ENCODE measurements at places on chromosomes 6 and 20.

DNA sequence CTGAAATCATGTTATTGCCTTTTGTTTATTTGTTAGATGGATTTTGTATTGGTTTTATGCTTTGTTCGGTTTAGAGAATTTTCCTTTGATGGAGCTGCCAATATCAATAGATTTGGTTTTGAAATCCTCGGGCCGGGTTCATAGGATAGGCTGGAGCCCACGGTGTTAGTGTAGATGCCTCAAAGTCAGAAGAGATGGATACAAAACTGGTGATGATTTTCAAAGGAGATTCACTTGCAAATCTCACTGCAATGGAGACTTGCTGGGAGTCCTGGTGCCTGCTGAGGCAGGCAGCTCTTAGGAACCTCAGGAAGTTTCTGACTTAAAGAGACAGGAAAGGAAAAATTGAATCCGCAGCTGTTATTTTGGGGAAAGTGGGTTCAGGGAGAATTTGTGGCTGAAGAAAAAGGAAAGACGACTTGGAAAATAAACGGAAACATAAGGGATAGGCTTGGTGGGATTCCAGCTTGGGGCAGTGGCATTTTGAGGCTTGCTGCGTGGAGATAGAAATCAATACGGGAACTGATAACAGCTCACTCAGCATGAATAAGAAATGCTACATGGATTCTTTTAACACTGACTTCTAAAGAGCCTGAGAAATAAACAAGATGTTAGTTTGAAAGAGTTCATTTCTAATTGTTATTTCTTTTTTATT is 241.6 kb downstream of the PHACTR1 start:
- DNase-seq = no peak

GRCh38 chr6:14270142-14270893 is 152.7 kb downstream of the CD83 start:
- no peak for DNase-seq

DNA sequence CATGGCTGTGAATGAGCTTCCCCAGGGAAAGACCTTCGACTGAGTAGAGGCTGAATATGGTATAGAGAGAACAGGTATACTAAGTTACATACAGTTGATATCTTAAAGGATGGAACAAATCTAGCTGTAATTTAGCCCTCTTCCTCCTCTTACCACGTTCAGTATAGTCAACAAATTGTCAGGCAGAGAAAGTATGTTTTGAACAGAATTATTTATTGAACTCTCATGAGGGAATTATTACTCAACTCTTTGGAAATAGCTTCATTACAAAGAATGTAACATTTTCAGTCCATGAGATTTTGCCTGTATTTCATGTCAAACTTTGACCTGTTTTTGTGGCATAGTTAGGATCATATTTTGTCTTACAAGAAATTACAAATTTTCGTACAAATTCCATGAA is 63.0 kb downstream of the SH3BGRL2 start:
- no peak for DNase-seq

- no peak for DNase-seq
These were observed 652.3 kb upstream of the FLRT3 start for GRCh38 chr20:14989535-14990290.

DNA sequence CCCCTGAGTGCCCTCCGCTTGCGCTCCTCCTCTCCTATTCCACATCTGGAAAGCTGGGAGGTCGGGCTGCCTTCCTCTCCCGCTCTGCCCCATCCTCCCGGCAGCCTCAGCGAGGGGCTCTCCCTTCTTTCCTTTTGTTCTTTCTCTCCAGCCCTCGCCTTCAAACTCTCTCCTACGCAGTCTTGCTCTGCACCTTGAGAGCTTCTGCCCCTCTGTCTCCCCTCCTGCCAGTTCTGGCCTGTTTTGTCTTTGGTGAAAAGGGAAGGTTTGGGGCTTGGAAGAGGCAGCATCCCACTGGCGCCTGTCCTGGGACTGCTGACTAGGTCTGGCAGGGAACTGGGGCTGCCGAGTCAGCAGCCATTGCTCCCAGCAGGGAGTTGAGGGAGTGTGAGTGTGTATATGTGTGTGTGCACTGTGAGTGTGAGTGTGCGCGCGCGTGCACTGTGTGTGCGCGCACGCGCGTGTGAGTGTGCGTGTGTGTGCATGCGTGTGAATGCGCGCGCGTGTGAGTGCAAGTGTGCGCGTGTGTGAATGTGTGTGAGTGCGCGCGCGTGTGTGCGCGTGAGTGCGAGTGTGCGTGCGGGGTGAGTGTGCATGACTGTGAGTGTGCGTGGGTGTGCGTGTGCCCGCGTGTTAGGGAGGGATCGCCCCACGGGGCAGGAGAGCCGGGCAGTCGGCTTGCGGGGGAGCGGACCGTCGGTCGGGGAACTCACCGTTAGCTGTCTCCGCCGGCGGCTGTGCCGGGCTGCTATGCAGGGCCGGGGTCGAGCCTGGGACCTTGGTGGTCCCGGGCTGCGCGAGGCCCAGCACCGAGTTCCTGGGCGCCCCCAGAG is 523 bp downstream of the CPXM1 start:
- no peak for DNase-seq

GRCh38 chr6:137191670-137192069 is 18.2 kb upstream of the IL22RA2 start:
- no peak for DNase-seq

DNA sequence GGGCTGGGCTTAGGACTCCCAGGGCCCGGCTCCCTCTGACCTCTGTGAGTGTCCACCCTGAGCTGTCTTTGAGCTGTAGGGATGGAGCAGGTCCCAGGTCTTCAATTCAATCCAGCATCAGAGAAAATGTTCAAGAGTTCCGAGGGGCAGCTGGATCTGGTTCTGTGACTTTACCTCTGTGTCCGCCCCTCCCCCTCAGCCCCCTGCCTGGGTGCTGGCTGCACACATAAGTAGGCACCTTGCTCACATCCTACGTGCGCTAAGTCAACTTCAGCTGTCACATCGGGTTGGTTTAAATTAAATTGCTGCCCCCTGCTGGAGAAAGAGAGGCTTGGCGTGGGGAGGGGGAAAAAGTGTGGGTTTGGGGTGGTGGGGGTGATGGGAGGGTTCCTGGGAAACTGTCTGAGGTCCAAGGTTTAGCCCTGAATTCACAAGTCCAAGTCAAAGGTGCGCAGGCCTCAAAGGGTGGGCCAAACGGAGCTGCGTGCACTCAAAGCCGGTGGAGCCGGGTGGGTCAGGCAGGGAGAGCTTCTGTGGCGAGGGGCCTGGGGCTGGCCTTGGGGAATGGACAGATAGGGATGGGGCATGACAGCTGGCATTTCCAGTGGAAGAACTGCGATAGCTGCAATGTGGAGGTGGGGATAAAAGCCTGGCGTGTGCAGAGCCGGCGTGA is 3.0 kb downstream of the WFDC5 start:
- no peak for DNase-seq

- peak; percentile 84 for DNase-seq
These were observed 219.6 kb downstream of the CD83 start for GRCh38 chr6:14337152-14337551.

DNA sequence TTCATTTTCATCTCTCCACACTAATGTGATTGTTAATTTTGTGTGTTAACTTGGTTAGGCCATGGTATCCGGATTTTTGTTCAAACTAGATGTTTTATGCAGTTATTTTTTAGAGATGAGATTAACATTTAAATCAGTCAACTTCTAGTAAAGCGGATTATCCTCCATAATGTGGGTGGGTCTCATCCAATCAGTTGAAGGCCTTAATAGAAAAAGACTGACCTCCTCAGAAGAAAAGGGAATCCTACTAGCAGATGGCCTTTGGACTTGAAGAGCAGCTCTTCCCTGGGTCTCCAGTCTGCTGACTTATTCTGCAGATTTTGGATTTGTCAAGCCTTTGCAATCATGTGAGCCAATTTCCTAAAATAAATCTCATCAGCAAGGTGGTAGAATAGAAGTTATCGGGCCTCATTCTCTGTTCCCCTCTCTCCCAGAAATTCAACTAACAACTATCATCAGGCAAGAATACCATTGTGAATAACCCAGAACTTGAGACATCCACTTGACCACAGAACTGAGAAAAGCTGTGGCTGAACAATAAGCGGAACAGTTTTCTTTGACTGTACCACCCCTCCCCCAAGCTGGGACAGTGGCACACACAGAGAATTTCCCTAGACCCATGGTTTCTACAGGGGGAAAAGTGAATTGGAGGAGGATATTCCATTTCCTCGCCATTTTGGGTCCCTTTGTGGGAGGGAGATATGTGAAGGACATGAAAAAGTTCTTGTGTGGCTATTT is 323.0 kb downstream of the UTRN start:
- no peak for DNase-seq

GRCh38 chr6:36296240-36296639 is 26.4 kb downstream of the PNPLA1 start:
- DNase-seq = no peak

- DNase-seq = no peak
These were observed 28.9 kb downstream of the FYN start for GRCh38 chr6:111844376-111844775.

DNA sequence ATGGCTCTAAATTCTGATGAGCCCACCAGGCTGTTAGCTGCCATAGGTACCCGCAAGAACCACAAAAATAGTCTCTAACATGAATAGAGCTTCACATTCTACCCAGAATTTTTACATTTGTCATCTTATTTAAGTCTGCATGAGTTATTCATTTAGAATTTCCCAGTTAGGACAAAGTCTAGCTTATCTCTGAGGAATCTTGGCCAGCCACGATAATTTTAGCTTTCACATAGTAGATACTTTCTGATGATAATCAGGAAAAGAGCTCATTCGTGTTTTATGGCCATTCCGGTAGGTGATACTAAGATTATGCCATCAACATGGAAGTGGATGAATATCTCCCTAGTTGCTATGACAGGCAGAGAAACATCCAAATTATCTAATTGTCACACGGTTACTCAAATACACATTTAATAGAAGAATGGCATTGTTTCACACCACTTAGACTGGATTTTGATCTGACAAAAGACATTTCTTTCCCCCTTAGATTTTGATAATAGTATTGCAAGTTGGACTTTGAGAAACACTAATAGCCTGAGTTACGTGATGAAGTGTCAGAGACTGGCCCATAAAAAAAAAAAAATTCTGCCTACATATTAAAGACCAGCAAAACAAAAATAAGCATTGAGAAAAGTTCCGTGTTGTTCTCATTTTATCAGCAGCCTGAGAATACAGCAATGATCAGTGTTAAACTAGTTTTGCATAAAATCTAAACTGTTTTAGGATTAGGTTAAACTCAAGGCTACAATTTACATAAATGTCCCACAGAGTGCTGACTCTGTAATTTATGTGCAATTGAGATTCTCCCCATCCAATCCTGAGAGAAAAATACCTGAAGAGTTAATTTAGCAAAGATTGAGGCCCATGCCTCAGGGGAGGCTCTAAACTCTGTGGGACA is 397.5 kb upstream of the ARID1B start:
- DNase-seq = no peak

- DNase-seq = no peak
These were observed 56.4 kb upstream of the NNAT start for GRCh38 chr20:37464611-37465010.

DNA sequence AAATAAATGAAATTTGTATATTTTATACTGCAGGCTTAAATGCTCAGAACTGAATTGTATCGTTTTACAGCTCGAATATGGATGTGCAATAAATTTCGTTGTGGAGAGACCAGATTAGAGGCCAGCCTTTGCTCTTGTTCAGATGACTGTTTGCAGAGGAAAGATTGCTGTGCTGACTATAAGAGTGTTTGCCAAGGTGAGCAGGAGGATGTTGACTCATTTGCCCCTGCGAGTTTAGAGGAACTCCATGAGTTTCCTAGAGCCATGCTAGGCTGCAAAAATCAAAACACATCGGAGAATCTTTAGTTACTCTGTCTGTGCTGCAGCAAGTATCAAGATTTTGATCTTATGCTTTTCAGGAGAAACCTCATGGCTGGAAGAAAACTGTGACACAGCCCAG is 15.4 kb downstream of the ENPP3 start:
- DNase-seq = no peak

DNA sequence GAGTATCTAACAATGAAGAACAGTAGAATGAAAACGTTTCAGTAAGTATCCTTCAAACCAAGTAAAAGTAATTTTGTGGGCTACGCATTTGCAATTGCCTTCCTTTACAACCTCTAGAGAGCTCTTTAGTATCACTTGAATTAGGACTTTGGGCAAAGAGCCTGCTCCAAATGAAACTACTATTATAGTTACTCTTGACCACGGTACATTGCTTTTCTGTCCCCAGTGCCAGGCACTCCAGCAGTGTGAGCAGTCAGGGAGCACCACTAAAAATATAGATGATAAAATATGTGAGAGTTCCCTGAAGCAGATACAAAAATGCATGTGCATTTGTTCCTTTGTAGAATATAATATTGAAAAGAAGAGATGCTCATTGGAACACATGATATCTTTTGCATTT is 450.1 kb upstream of the MANEA start:
- DNase-seq = no peak

DNA sequence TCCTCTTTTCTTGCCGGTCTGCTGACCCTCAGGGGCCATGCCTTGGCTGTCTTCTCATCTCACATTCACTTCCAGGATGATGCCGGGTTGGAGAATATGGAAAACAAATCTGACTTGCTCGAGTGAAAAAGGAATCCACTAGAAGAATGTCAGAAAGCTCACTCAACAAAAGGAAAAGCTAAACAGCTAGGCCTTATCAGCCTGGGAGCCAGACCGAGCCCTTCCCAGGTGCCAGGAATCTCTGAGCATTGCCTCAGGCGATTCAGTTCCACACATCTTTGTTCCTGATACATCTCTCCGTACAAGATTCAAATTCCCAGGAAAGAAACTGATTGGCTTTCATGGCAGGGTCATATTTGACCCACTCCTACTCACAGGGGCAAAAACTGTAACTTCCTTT is 9.2 kb upstream of the OSER1 start:
- DNase-seq = no peak

- no peak for DNase-seq
These were observed 5.1 kb upstream of the MBOAT1 start for GRCh38 chr6:20217324-20217855.

DNA sequence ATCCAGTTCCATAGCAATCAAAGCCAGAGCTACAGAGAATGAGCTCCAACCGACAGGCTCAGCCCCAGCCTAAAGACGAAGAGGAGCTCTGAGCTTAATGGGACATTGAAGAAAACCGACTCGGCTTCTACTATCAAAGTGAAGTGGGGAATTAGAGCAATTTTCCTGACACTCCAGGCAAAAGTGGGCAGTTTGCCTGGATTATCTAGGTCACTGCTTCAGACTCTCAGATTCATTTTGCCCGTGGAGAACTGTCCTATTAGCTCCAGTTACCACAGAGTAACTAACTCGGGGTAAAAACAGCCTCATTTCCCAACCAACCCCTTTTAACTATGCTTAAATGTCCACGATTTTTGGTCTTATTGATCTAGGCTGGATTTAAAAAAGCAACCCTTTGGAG is 592.1 kb upstream of the NRSN1 start:
- no peak for DNase-seq

- no peak for DNase-seq
These were observed 532 bp upstream of the SLC35F1 start for GRCh38 chr6:117906507-117906957.

GRCh38 chr6:63272397-63272796 is 47.4 kb downstream of the LGSN start:
- DNase-seq = no peak

DNA sequence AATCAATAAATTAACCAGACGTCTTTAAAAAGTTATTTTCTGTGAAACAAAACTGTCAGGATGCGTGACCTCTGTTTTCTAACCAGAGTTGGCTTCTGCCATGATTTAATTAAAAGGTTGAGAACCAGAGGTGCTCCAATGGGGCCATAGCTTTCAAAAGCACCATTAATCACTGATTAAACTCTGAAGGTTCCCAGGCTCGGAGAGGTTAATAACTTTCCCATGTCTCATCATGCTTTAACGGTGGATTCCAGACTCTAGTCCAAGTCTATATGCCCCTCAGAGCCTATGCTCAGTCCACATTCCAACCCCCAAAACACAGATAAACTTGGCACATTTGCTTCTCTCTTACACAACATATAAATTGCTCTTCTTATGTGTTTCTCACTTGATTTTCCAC is 95.5 kb downstream of the SNAP91 start:
- no peak for DNase-seq

- DNase-seq = no peak
These were observed 75.1 kb downstream of the CDC40 start for GRCh38 chr6:110255211-110255750.
